A549 treated with CORT108297 at 1 μM for 4 hours (cell line): ENCODE measurements at places on chromosomes 2 and 18. TPM values are rescaled to one million over a fixed set of nuclear protein-coding genes. Genes with fewer than 3 reads are reported as not detected.

The MTLN gene
- 117 to 139 TPM (median 135 TPM) in 5 replicates for total RNA-seq

The TFCP2L1 gene
- 2.9 to 4.9 TPM (median 3.3 TPM) in 5 replicates for total RNA-seq

The SESTD1 gene
- 16.5 to 24.3 TPM (median 23.7 TPM) in 5 replicates for total RNA-seq

The TUBB8B gene
- 0.07 TPM in 1 of 5 replicates, not detected in the others for total RNA-seq

The SMAD2 gene
- 54.8 to 72.5 TPM (median 66.0 TPM) in 5 replicates for total RNA-seq

The IL1R2 gene
- total RNA-seq, result 0.53 to 0.97 TPM (median 0.68 TPM) in 5 replicates

The CFAP65 gene
- total RNA-seq, result 0.15 to 0.24 TPM (median 0.20 TPM) in 5 replicates

The MERTK gene
- total RNA-seq, result 1.7 to 2.0 TPM (median 1.8 TPM) in 5 replicates

The RGPD8 gene
- total RNA-seq, result 2.5 to 3.4 TPM (median 3.2 TPM) in 5 replicates

The NR4A2 gene
- 1.7 to 3.3 TPM (median 2.8 TPM) in 5 replicates for total RNA-seq

The ZNF532 gene
- 17.2 to 23.4 TPM (median 22.4 TPM) in 5 replicates for total RNA-seq

The CRACDL gene
- total RNA-seq, result 0.97 to 2.0 TPM (median 1.4 TPM) in 5 replicates

The FBLN7 gene
- 0.49 to 0.74 TPM (median 0.66 TPM) in 5 replicates for total RNA-seq

The CXCR1 gene
- not detected in 5 replicates for total RNA-seq

The CD207 gene
- total RNA-seq, result 0.07 TPM in 1 of 5 replicates, not detected in the others

The SLC23A3 gene
- 0.47 to 1.0 TPM (median 0.72 TPM) in 5 replicates for total RNA-seq

The KCNIP3 gene
- 1.1 to 2.4 TPM (median 1.6 TPM) in 5 replicates for total RNA-seq

The DSG2 gene
- 42.8 to 70.7 TPM (median 58.8 TPM) in 5 replicates for total RNA-seq

The CERKL gene
- 0.18 to 0.41 TPM (median 0.35 TPM) in 5 replicates for total RNA-seq

The MEP1B gene
- total RNA-seq, result 0.06 to 0.14 TPM (median 0.07 TPM) in 3 of 5 replicates, not detected in the others

The ARHGAP25 gene
- total RNA-seq, result 0.12 to 0.36 TPM (median 0.19 TPM) in 5 replicates

The TYMS gene
- 165 to 179 TPM (median 177 TPM) in 5 replicates for total RNA-seq

The FIGN gene
- 1.7 to 2.7 TPM (median 2.2 TPM) in 5 replicates for total RNA-seq

The HJURP gene
- 73.9 to 78.1 TPM (median 76.4 TPM) in 5 replicates for total RNA-seq

The SH2D6 gene
- total RNA-seq, result 0.50 to 1.1 TPM (median 0.87 TPM) in 5 replicates

The TMEFF2 gene
- total RNA-seq, result 0.13 to 0.81 TPM (median 0.34 TPM) in 5 replicates

The B3GNT7 gene
- total RNA-seq, result 1.6 to 2.1 TPM (median 1.9 TPM) in 5 replicates

The FEV gene
- total RNA-seq, result not detected in 5 replicates

The SMYD5 gene
- total RNA-seq, result 53.7 to 59.9 TPM (median 55.8 TPM) in 5 replicates

The IL1RN gene
- total RNA-seq, result 0.30 to 0.46 TPM (median 0.46 TPM) in 5 replicates

The GNAL gene
- total RNA-seq, result 4.4 to 6.3 TPM (median 5.7 TPM) in 5 replicates

The ANKRD30BL gene
- total RNA-seq, result not detected in 5 replicates

The IL36G gene
- not detected in 5 replicates for total RNA-seq

The SRD5A2 gene
- 0.01 to 0.05 TPM (median 0.03 TPM) in 4 of 5 replicates, not detected in the other for total RNA-seq

The PROM2 gene
- total RNA-seq, result 0.06 to 0.23 TPM in 2 of 5 replicates, not detected in the others

The RNPEPL1 gene
- 45.8 to 71.9 TPM (median 67.5 TPM) in 5 replicates for total RNA-seq

The IL37 gene
- not detected in 5 replicates for total RNA-seq

The CCL20 gene
- 2.7 to 7.7 TPM (median 5.4 TPM) in 5 replicates for total RNA-seq

The TFPI gene
- total RNA-seq, result 42.5 to 65.2 TPM (median 55.3 TPM) in 5 replicates

The TRABD2A gene
- 8.2 to 11.5 TPM (median 9.9 TPM) in 5 replicates for total RNA-seq

The G6PC2 gene
- not detected in 5 replicates for total RNA-seq

The LOXHD1 gene
- total RNA-seq, result not detected in 5 replicates

The C1GALT1C1L gene
- total RNA-seq, result 1.6 to 3.0 TPM (median 1.7 TPM) in 5 replicates

The LRP2 gene
- total RNA-seq, result 0.01 to 0.06 TPM (median 0.02 TPM) in 3 of 5 replicates, not detected in the others

The GALNT3 gene
- 0.04 to 0.05 TPM in 2 of 5 replicates, not detected in the others for total RNA-seq

The RAD51AP2 gene
- not detected in 5 replicates for total RNA-seq

The PLCD4 gene
- 0.33 to 0.59 TPM (median 0.40 TPM) in 5 replicates for total RNA-seq

The RAPGEF4 gene
- 0.14 to 0.54 TPM (median 0.20 TPM) in 5 replicates for total RNA-seq

The EMILIN2 gene
- 8.3 to 13.6 TPM (median 11.9 TPM) in 5 replicates for total RNA-seq

The CCDC68 gene
- total RNA-seq, result 2.6 to 4.4 TPM (median 3.8 TPM) in 5 replicates

The SPATA3 gene
- not detected in 5 replicates for total RNA-seq

The ERMN gene
- total RNA-seq, result not detected in 5 replicates

The STAT4 gene
- 3.2 to 4.2 TPM (median 3.7 TPM) in 5 replicates for total RNA-seq

The CHRND gene
- not detected in 5 replicates for total RNA-seq

The CRYBA2 gene
- total RNA-seq, result not detected in 5 replicates

The GPR155 gene
- total RNA-seq, result 0.26 to 0.69 TPM (median 0.35 TPM) in 5 replicates

The SLC25A12 gene
- 13.3 to 14.8 TPM (median 14.1 TPM) in 5 replicates for total RNA-seq

The NGEF gene
- total RNA-seq, result 15.2 to 21.6 TPM (median 17.6 TPM) in 5 replicates

The ANKRD53 gene
- total RNA-seq, result 0.05 to 0.11 TPM in 2 of 5 replicates, not detected in the others

The SCG2 gene
- total RNA-seq, result 0.88 to 1.2 TPM (median 1.1 TPM) in 5 replicates
